ENCODE measurements at places on chromosomes 16 and 17.

- no peak for DNase-seq
Measured at GRCh38 chr16:6558126-6558525, 774.5 kb upstream of the RBFOX1 start.

- DNase-seq, result no peak
Measured at GRCh38 chr16:84508502-84508901, 4.0 kb upstream of the MEAK7 start.

DNA sequence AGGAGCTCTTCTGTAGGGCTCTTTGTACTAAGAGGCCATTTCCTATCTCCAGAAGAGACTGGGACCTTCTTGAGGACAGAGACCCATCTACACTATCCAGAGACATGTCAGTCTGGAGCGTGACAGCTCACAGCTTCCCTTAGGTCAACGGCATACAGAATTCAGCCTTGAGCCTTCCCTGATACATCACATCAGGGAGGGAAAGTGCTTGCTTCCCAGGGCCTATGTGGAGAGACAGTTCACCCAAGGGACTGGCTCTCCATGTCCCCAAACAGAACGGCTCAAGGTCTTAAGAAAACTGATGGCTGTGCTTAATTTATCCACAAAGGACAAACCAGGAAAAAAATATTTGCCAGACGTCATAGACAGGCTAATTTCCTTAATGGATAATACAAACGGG, 7.7 kb downstream of the CENPV start:
- no peak for DNase-seq

DNA sequence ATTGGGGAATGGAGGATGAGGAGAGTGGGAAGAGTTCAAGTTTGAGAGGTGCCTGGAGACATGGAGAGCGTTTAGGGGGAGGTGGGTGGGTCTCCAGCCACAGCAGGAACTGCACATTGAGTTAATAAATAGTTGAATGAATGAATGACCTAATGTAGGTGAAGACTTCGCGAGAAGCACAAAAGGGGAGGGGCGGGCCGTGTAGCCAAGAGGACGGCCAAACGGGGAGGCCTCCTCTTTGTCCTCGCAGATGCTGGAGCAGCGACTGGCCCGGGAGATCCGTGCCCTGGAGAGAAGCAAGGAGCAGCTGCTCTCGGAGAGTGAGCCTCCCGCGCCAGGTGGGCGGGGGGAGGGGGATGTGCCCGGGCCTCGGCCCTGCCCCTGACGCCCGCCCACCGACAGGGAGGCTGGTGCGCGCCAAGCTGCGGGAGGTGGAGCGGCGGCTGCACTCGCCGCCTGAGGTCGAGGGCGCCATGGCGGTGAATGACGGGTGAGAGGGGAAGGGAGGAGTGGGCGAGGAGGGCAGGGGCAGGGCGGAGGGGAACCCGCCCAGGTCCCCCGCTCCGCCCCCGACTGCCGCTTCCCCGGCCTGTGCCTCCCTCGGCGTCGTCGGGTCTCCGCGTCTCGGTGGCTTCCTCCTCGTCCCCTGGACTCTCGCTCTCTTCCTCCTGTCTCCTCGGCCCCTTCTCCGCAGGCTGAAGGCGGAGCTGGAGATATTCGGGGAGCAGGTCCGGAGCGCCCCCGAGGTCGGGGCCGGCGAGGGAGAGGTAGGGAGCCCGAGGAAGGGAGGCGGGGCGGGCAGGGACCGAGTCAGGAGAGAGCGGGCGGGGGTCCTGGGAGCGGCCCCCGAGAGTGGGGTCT, 12.9 kb downstream of the SYCE1L start:
- DNase-seq, result peak; percentile 69

DNA sequence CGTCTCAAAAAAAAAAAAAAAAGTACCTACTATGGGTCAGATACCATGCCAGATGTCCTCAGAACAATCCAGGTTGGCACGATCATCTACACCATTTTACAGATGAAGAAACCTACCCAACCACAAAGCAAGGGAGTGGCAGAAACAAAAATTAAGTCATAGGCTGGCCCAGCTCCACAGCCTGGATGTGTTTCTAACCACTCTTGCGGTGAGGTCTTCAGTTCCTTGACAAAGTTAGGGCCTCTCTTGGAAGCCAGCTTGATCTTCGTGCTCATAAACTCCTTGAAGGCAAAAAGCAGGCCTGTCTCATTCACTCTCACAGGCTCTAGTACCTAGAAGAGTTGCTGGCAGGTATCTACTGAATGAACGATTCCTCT, 6.2 kb downstream of the GGA2 start:
- no peak for DNase-seq

DNA sequence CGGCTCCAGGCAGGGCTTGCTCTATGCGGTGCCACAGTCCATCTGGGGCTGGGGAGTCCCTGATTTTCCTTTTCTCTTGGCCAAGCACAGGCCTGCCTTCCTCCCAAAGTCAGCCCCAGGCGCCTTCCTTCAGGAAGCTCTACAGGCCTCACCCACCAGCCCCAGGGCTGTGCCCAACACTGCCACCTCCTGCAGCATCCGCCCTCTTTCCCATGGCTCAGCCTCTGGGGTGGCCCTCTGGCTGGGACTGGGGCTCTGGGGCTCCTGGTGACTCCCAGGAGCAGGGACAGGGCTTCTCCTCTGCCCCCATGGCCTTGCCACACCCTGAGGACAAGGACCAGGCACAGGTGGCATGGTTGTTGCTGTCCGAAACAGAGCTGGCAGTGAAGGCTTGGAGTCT, 817 bp downstream of the ITGB4 start:
- no peak for DNase-seq

DNA sequence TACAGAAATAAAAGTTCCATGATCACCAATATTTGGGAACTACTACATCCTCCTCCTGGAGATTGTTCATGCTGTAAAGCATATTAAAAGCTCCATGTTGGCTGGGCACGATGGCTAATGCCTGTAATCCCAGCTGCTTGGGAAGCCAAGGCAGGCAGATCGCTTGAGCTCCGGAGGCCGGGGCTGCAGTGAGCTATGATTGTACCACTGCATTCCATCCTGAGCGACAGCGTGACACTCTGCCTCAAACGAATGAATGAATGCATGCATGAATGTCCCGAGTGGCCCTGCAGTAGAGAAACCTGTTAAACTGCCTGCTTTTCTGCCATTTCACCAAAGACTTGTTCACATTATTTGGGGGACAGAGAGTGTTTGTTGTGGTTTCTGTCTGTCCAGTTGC, 15.0 kb downstream of the CNEP1R1 start:
- no peak for DNase-seq

- DNase-seq, result no peak
Measured at GRCh38 chr16:31413943-31414342, 14.2 kb downstream of the COX6A2 start.

DNA sequence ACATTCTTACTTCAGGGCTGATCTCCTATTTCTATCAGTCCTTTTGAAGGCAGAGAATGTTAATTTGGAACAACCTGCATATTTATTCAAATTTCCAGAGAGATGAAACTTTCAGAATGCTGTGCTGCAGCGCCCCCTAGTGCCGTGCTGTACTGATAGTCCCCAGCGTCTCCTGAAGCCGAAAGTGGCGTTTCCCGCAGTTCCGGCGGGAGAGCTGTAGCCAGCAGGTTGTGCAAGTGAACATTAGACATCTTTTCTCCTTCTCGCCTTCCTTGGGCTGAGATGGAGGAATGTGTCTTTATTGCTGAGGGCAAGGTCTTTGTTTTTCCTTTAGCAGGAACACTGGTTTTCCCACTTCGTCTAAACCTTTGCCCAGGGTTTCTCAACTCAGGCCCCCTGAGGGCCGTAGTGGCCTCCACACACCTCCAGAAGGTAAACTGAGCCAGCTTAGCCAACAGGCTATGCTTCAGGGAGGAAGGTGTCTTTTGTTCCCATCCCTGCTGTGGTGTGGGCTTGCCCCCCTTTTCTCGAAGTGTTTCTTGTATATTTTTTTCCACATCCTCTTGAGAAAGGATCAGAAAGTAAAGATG, 26.4 kb downstream of the USP10 start:
- peak; percentile 46 for DNase-seq

DNA sequence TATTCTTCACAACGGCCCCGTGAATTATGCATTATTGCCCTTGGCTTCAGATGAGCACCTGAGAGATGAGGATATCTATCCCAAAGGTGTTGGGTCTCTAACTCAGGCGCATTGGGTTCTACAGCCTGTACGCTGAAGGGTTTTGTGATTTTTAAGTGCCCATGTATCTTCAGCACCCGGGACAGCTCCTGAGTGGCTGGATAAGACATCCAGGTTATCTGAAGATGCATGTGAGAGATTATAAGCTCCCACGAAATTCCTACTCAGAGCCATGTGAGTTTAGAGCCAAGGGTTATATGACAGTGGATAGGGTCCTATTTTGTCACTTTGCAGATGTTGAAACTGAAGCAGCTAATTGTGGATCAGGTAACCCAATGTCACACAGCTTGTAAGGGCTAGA, 612.3 kb upstream of the EEF2KMT start:
- no peak for DNase-seq

GRCh38 chr17:44589316-44590071, 32.2 kb downstream of the FZD2 start:
- no peak for DNase-seq

DNA sequence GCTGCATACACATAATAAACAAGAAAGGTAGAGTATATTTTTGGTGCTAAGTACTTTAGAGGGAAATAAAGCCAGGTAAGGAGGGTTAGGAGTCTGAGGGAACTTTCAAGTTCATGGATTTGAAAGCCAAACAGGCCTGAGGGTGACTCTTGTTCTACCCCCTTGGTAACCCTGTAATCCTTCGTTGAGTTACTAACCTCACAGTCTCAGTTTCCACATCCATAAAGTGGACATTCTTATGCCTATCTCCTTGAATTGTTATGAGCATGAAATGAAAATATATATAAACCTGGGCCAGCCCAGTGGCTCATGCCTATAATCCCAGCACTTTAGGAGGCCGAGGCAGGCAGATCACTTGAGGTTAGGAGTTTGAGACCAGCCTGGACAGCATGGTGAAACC, 22.4 kb downstream of the PECAM1 start:
- no peak for DNase-seq

DNA sequence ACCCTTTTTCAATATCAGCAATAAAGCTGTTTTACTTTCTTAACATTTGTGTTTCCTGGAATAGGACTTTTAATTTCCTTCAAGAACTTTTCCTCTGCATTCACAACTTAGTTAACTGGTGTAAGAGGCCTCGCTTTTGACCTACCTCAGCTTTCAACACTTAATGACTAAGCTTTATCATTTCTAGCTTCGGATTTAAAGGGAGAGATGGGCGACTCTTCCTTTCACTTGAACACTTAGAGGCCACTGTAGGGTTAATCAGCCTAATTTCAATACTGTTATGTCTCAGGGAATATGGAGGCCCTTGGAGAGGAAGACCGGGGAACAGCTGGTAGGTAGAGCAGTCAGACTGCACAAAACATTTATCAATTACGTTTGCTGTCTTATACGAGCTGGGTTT, 4.7 kb downstream of the SYNRG start:
- no peak for DNase-seq

DNA sequence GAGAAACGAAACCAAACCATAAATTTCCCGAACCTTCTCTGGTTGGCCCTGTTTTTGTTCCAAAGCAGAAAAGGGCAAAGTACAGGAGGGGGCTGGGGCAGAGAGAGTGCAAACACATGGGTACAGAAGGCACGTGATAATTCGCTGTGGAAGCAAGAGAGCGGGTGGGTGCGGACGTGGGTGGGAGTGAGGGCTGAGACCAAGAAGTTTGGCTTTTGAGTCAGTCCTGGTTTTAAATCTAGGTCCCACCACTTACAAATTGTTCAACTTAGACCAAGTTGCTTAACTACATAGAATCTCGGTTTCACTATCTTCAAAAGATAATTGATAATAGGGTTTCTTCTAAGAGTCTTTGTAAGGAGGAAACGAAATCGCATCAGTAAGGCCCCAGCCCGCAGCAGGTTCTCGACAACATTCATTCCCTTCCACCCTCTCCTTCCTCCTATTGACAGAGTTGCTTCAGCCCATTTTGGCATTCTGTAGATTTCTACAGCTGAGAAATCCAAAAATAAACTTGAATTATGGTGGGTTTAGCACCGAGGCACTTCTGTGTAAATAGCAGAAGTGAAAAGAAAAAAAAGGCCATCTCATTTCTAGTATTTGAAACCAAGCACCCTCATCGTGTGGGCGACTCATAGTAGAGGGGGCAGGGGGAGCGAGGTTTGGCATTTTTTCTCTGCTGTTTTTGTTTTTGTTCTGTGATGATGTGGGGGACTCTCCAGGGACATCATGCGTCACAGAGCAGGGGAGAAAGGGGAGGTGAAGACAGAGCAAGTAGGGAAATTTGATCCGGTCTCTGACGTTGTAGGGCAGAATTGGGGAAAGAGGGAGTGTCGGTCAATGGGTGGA, 33.6 kb upstream of the CCR7 start:
- DNase-seq, result peak; percentile 72

DNA sequence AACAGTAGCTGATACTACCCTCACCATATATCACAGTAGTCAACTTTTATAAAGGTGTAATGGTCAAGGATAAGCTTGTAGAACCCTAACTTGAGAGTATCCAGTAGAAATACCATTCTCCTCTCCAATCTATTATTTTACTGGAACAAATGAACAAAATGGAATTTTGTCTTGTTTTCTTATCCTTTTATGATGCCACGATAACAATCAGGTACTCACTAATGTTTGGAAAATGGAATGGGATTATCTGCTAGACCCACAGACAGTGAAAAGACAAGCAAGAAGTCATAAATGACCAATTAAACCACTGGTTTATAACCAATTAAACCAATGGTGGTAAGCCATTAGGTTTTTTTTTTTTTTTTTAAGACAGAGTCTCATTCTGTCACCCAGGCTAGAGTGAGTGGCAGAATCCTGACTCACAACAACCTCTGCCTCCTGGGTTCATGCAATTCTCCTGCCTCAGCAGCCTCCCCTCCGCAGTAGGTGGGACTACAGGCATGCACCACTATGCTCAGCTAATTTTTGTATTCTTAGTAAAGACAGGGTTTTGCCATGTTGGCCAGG, 10.4 kb downstream of the GPATCH8 start:
- DNase-seq, result no peak

- DNase-seq, result no peak
Measured at GRCh38 chr17:48443712-48444111, 13.7 kb upstream of the SKAP1 start.

- no peak for DNase-seq
Measured at GRCh38 chr16:65176603-65177002, 54.7 kb upstream of the CDH11 start.

GRCh38 chr17:83108709-83109108, 29.3 kb downstream of the METRNL start:
- DNase-seq, result no peak

DNA sequence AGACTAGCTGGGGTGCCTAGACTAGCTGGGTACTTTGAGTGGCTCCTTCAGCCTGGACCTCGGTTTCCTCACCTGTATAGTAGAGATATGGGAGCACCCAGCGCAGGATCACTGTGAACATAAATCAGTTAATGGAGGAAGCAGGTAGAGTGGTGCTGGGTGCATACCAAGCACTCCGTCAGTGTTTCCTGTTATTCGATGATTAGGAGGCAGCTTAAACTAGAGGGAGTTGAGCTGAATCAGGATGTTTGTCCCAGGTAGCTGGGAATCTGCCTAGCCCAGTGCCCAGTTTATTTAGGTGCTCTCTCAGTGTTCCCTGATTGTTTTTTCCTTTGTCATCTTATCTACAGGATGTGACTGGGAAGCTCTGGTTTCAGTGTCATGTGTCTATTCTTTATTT, 8.4 kb upstream of the TMEM235 start:
- DNase-seq, result no peak

Data from stimulated activated CD8-positive, alpha-beta memory T cell treated with anti-CD3 and anti-CD28 coated beads, Interleukin-4, amount 100 ng/mL, for 4 hours (primary cell).